ENCODE measurements at places on chromosomes 12 and 14.
A peak's percentile ranks its signal among the peaks of the same experiment; 100 is the strongest.

GRCh38 chr12:92007787-92008186 lies 137.9 kb downstream of the BTG1 start:
- DNase-seq: no peak

- no peak for DNase-seq
These were observed 1.1 kb downstream of the NFE2 start for GRCh38 chr12:54299515-54300224.

- no peak for DNase-seq
These were observed 211.4 kb downstream of the NTF3 start for GRCh38 chr12:5643266-5643665.

GRCh38 chr12:91877456-91878235 lies 268.0 kb downstream of the BTG1 start:
- DNase-seq: peak; percentile 63

DNA sequence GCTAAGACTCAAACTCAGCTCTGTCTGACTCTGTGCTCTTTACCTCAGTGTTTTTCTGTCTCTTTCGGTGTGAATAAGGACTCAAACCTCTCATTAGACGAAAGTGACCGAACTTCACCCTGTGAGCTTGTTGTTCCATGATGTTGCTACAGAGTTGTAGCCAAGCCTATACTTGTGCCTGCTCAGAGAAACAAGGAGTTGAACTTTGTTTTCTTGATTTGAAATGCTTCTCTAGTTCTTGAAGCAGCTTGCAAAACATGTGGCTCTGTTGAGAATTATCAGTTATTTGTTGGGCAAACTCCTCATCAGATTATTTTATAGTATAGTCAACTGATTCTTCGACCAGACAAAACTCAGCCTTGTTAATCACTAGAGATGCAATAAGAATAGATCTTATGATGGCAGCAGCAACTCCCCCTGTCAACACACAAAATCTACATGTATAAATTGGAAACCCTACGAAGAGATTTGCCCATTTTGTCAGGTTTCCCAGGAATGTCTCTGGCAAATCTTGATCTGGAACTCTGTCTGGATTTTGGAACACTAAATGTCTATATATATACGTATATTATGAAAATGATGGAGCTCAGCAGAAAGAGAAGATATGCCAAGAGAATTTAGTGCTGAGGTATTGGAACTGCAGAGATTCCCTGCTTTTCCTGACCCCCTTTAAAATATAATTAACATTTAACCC lies 146.8 kb downstream of the TTLL5 start:
- no peak for DNase-seq

- no peak for DNase-seq
These were observed 13.6 kb downstream of the LRRK2 start for GRCh38 chr12:40238266-40238902.

DNA sequence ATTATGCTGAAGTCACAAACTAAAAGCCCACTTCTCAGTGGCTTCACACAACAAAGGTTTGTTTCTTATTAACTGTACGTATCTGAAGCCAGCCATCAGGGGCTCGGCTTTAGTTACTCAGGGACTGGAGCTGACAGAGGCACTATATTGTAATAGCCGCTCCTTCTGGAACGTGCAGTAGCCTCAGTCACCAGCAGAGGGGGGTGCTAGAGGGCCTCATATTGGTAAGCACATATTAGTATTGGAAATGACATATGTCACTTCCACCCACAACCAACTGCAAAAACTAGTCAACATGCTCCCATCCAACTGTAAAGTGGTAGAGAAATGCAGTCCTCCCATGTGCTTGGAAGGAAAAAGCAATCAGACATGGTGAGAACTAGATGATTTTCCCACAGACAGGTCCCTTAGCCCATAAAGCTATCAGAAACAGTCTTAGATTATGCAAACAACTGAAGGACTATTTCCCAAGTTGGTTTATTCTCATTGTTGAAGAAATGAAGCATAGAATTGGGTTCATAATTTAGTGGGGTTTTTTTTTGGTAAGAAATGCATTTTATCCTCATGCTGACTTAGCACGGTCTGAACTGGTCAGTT lies 183.6 kb upstream of the G2E3 start:
- DNase-seq: peak; percentile 78

DNA sequence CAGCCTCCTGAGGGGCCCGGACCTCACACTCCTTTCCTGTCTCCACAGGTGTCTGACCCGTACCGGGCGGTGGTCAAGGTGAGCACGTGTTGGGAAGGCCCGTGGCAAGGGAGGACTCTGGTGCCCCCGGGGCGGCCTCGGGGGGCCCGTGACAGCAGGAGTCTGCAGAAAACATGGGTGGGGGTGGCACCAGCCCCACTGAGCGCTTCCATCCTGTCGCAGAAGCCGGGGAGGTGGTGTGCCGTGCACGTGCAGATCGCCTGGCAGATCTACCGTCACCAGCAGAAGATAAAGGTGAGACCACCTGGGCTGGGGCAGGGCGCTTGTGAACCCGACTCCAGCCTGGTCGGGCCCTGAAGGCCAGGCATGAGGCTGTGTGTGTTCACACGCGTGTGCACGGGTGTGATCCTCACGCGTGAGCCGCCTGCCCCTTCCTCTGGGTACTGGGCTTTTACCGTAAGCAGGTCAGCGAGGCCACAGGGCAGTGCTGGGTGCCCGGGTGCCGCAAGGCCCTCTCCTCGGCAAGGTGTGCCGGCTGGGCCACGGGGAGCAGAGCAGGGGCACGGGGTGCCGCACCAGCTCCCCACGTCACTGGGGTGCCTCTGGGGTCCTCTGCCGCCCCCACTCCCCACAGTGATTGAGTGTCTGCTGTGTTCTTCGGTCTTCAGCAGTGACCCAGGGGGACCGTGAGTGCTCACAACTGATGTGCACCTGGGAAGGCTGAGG lies 35.9 kb downstream of the LRCOL1 start:
- DNase-seq: no peak

DNA sequence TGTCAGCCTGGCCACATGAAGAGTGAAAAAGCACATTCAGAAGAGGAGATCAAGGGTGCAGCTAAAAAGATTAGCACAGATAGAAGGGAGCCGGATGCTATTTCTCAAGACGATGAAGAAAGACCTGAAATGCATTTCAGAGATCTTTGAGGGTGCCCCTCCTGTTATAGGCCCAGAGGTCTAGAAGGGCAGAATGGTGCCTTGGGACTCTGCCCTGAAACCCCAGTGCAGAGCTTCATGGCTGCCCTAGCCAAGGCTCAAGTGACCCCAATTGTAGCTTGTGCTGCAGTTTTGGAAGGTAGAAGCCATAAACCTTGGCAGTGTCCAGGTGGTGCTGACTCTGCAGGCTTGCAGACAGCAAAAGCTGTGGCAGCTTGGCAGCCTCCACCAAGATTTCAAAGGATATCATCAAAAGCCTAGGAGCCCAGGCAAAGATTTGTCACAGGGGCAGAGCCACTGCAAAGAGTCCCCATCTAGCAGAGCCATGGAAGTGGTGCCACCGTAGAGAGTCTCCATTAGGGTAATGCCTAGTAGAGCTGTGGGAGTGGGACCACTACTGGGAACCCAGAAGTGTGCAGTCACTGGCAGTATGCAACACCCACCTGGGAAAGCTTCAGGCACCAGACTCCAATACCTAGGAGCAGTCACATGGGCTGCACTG lies 6.4 kb downstream of the LACRT start:
- DNase-seq: no peak

GRCh38 chr12:67428431-67428830 lies 159.3 kb downstream of the CAND1 start:
- no peak for DNase-seq

DNA sequence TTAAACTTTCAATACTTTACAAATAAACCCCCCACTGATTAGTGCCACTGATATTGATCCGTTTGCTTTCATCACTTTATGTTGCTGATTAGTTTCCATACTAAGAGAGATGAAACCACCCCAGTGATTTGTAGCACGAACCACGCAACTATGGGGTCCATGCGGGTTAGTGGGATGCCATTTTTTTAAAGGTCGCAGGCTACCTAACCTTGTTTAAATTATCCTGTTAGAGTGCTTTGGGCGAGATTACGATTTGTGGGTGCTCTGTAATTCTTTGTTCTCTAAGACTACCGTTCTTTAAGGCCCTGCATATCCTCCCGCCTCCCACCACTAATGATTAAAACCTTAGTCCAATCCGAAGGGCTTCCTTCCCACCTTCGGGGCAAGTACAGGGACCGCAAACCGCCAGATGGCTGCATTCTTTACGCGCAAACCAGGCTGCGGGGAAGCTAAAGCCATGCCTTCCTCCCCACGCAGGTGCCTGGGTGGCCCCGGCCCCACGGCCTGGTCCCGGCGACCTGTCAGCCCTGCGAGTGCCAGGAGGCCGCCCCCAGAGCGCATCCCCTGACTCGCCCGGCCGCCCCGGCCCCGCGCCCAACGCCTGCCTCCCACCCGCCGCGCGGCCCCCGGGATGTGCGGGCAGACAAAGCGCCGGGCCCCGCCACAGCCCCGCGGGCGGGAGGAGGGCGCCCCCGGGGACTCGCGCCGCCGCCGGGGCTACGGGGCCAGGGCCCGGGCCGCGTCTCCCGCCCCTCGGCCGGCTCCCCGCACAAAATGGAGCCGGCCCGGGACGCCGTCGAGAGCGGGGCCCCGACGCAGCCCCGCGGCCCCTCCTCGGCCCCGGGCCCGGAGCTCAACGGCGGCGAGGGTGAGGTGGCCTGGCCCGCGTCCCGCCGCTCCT lies 759 bp downstream of the NFYB start:
- peak; percentile 64 for DNase-seq

DNA sequence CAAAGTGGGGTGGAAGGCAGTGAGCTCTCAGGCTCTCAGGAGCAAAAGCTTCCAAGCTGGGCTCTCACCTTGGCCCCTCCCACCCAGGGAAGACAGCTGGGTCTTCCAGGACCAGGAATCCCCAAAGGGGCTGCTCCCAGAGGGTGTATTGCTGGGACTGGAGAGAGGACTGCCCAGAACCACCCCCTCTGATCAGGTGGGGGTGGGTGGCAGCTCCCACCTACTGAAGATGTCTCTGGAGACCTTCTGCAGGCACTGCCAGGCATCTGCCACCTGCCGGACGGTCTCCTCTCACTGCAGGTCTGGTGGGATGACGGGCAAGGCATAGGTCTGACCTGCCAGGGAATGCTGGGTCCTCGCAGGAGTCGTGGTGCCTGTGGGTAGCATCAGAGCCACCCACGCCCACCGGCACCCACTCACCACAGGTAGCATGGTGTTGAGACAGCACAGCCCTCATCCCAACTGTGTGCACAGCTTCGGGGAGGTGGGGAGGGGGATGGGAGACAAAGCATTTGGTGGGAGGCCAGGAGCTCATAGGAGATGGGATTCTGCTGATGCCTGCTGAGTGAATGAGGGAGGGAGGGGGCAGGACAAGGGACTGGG lies 103.2 kb downstream of the SINHCAF start:
- peak; percentile 8 for DNase-seq

DNA sequence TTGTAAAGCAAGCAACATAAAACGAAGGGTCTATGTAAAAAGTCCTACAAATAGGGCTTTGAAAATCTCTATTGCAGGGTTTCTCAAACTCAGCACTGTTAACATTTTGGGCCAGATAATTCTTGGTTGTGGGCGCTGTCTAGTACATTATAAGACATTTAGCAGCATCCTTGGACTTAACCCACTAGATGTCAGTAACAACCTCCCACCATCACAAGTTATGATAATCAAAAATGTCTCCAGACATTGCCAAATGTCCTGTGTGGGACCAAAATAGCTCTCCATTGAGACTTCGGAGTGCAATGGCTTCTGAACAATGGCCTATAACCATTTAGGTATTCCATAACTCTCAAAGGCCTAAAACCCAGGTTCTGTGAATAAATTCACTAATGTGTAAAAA lies 22.9 kb upstream of the DHRS7 start:
- DNase-seq: no peak

All from activated CD4-positive, alpha-beta memory T cell treated with anti-CD3 and anti-CD28 coated beads for 36 hours (primary cell).